ENCODE measurements at places on chromosomes 1 and 21.

- DNase-seq = no peak
Observed at GRCh38 chr1:222247811-222248310, 300.0 kb downstream of the HHIPL2 start.

GRCh38 chr21:45366931-45367401 lies 38.0 kb upstream of the COL18A1 start:
- no peak for DNase-seq

DNA sequence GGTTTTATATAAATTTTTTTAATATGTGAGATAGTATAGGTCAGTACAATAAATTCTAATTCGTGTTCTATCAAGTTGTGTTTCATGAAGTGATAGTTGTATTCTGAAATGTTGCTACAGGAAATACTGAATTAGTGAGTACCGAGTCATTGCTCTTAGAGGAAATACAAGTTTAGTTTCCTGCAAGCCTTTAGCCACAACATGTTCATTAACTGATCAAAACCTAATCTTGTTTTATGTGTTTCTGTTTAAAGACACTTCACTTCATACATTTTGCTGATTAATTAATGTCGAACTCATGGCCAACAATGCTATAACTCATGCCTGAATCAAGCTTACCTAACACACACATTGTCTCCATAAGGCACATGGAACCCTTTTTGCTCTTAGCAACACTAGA lies 43.6 kb downstream of the LRRC7 start:
- DNase-seq = no peak

DNA sequence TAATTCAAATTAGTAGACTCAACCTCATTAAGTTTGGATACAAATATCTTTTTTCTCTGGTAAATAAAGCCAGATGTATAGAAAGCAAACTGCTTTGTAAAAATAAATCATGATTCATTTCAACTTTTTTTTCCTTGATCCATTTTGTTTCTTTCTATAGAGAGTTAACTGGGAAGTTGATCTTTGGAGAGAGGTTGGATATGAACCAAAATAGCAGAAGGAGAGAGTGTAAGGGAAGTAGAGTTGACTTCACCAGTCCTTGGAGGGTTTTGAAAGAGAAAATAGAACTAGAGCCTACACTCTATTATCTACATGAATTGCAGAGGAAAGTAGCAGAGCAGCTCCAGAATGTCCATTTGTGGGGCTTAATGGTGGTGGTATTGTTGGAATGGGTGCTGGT lies 243.8 kb downstream of the ADGRL2 start:
- no peak for DNase-seq

DNA sequence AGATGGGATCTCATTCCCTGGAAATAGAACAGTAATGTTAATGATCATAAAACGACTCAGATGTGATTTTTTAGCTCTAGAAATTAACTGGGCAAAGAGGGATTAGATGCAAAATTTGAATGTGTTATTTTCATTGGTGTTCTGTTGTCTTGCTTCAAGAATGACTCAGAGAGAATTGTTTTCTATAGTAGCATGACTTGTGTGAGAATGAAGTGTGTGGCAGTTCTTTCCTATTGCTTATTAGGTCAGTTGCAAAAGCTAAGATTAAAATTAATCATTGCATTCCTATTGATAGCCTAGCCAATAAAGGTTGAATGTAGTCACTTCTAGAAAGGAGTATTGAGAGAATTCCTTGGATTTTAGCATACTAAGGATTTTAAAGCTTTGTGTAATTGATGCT lies 22.9 kb downstream of the SPEN start:
- no peak for DNase-seq

DNA sequence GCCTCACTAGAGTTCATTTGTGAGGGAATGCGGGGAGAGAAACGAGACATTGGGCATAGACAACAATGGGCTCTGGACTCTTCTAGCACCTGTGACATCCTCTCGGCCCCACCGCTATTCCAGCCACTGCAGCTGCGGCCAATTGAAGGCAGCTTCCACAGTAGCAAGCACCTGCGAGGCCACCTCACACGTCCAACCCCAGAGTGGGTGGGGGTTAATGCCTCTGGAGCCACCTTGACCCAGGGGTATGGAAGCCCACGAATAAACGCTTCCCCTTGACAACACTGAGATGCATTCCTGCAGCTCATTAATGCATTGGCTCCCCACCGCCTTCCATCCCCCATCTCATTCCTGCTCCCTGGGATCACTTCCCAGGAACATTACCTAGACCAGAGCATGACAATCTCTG lies 104.4 kb downstream of the GLIS1 start:
- no peak for DNase-seq

- peak; percentile 11 for DNase-seq
Observed at GRCh38 chr1:247487057-247487456, 29.2 kb upstream of the OR2B11 start.

DNA sequence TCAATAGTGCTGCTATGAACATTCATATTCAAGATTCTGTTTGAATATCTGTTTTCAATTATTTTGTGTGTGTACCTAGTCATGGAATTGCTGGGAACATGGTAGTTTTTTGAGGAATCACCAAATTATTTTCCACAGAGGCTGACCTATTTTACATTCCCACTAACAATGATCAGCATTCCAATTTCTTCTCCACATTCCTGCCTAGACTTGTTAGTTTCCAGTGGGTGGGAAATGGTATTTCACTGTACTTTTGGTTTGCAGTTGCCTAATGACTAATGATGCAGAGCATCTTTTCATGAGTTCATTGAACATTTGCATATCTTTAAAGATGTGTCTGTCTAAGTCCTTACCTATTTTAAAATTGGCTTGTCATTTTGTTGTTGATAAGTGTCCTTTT lies 1182.6 kb upstream of the B3GALT2 start:
- no peak for DNase-seq

DNA sequence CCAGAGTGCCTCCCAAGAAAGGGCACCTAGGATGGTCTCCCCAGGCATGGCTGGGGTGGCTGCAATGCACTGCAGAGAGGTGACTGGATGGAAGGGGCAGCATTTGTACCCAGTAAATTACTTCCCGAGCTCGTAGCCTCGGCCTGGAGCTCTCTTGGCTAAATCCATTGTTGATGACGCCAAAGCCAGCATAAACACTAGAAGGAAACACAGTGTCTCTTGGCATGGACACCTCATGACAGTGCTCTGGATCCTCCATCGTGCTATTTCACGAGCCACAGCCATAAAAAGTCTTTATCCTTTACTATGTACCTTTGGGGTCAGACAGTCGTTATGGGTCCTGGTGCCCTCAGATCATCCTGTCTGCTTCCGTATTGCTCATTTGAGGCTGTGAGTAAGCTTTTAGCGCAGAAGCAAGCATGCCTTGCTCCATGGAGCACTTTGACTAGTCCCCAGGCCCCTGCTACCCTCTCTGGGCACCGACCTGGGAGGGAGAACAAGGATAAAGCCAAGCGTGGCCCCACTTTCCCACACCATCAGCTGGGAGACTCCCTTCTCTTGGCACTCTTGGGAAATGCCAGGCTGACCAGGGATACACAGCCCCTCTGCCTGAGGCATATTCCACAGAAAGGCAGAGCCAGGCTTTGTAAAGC lies 10.3 kb upstream of the PRELP start:
- no peak for DNase-seq

GRCh38 chr1:225476100-225476511 lies 48.3 kb upstream of the LBR start:
- DNase-seq = no peak

- no peak for DNase-seq
Observed at GRCh38 chr1:85295654-85296053, 19.2 kb upstream of the BCL10 start.

DNA sequence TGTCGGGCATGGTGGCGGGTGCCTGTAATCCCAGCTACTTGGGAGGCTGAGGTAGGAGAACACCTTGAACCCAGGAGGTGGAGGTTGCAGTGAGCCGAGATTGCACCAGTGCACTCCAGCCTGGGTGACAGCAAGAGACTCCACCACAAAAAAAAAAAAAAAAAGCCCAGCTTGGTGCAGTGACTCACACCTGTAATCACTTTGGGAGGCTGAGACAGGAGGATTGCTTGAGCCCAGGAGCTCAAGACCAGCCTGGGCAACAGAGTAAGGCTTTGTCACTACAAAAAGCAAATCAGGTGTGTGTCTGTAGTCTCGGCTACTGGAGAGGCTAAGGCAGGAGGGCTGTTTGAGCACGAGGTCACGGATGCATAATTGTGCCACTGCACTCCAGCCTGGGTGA lies 5.0 kb upstream of the H6PD start:
- no peak for DNase-seq

DNA sequence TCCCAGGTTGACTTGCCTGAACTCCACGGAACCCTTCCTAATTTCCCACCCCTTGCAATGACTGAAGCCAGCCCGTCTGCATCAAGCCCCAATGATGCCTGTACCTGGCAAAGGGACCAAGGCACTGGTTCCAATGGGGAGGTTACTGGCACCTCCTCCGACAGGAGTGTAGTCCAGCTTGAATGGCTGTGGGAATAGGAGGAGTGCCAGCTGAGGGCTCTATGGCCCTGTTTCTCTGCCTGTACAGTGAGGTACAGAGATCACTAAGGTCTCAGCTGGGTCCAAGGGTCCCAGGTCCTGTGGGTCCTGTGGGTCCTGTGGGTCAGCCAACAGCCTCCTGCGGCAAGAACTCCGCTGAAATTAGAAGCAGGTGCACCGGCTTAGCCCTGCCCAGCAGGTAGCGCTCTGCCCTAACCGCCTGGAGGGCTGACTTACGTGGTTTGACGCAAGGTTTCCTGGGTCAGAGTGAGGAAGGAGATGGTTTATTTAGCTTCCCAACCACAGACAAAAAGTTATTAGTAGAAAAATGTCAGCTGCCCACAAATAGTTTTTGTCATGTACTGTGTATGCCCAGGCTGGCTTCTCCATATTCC lies 9.9 kb upstream of the SPRR4 start:
- DNase-seq = no peak

DNA sequence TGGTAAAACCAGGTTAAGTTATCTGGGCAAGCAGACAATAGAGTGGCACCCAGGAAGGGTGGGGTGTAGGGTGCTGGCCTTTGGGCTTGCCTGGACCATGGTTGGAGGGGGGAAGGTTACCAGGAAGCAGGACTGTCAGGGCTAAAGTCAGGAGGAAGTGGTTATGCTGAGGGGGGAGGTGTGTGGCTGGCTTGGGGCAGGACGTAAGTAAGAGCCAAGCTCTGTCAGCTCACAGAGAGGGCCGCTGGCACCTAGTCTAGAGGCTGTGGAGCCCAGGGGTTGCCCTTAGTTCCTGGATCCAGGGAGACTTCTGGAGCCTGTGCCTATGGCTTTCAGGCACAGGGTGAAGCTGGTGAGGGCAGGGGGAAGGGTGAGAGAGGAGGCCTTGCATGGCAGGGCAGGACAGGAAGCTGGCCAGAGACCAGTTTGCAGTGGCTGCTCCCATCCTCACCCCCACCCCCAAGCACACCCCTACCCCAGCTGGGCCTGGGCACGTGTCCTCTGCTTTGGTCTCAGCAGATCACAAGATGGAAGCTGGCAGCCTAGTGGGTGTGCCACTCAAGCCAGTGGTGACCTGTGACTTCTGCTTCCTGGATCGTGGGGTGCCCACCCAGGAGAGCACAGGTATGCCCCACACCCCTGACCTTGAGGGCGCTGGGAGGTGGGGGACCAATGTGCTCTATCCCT lies 20.5 kb upstream of the SMYD3 start:
- DNase-seq = no peak

DNA sequence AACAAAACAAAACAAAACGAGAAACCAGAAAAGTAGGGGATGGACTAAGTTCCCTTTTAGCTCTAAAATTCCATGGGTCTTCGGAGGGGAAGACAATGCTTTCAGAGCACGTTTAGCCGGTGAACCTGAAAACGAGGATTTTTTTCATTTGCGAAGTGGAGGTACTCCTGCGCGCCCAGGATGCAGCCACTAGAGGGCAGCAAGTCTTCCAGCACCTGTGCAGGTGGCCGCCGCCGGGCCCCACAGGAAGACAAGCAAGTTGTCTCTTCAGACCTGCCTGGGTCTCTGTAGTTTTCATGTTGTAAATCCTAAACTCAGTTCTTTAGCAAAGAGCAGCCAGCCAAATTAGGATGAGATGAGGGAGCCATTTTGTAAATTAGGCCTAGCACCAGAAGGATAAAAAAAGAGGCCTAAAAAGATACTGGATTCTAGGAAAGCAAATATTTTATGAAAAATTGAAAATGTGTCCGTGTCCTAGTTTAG lies 17.7 kb upstream of the SNX27 start:
- peak; percentile 80 for DNase-seq

- no peak for DNase-seq
Observed at GRCh38 chr1:210250998-210251679, 18.5 kb downstream of the SERTAD4 start.

DNA sequence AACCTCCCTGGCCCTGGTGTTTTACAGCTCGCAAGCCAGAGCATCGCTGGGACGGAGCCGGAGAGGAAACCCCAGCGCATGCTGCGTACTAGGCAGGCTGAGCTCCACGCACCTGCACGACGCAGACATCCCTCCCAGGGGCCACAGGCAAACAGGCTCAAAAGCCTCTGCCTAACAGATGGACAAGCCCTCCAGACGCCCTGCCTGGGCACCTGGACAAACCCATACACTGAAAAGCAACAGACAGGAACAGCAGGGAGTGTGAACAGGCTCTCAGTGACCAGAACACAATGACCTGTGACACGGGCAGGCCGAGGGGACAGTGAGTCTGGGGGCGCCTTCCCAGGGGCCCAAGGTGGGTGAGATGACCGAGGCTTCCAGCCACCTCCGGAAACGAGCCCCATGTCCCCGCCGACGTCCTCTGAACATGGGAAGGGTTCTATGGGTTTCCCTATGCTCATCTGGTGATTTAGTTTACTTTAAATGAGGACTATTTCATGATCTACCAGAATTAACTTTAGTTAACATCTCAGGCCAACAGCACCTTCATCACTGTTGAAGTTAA lies 40.3 kb downstream of the NPHP4 start:
- no peak for DNase-seq

DNA sequence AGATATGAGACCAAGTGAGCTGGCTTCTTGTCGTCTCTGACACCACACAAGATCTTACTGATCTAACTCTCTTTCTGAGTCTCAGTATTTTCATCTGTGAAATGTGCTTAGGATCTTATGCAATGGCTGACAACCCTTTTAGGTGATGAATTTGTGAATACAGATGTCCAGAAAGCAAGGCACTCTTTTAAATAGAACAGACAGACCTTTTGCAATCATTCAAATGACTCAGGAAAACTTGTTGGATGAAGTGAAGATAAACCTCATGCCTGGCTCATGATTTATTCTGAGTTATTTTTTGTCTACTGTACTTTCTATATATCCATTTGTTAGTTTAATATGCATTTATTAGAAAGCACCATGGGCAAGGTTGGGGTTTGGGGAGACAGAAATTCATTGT lies 411.3 kb downstream of the PTPRU start:
- no peak for DNase-seq

GRCh38 chr1:198845271-198845670 lies 206.4 kb downstream of the PTPRC start:
- DNase-seq = no peak
